Forelimb muscle (tissue), 1 donor: ENCODE measurements at places on chromosomes 5 and 9.

GRCh38 chr5:80672140-80672736, 17.5 kb upstream of the DHFR start:
- DNase-seq: peak; percentile 51

DNA sequence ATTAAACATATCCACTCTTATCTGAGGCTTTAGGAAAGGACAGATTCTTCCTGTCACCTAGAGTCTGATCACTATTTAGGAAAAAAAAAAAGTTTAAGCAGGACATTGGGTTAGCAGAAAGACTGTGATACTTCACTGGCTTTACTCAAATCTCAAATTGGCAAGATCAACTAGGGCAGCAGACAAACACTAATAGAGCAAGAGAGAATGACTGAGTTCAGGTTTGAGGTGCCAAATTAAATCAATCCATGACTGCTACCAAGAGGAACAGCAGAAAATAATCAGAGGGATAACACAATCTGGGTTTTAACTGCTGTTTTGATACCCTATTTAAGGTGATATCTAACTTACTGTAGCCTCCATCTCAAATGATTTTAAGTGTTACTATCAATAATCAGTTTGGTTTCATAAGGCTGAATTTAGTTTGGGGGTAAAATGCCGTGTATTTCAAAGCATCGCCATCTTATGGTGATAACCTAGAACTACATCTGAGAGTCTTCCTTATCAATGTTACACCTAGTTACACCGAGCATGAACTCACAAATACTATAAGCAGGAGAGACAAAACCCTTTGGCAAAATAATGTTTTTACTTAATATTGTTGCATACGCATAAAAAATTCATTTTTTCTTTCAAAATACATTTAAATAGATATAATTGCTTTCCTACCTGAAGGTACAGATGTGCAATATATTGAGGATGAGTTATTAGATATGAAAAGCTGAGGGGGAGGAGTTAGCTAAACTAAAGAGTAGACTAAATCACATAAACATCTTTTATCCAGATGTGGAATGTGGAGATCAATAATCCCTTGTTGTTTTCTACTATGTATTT, 286.4 kb upstream of the CDH12 start:
- no peak for DNase-seq

- no peak for DNase-seq
Observed at GRCh38 chr5:150209099-150209635, 19.3 kb downstream of the SLC6A7 start.

DNA sequence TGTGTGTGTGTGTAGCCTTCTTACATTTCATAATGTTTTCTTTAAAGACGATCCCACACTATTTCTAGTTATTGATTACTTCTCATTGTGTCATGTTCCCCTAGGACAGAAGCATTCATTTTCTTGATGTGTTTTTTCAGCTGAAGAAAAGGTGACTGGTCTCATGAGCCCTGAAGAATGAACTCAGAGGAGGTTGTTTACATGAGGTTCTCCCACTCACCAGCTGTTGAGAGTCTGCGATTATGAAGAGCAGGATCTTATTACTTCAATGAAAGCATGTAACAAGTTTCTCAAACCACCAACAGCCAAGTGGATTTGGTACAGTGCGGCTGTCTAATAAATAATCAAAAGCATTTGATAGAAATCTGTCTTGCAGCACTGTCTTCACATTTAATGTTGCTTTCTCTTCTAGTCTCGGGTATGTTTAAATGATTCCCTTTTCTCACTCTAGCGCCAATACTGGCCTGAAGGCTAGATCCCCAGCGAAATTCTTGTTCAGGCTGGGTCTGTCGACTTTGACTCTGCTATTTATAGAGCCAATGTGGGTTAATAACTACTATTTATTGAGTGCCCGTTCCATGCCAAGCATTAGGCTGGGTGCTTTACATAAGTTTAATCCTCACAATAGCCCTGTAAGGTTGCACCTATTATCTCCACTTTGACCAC, 9.6 kb upstream of the FSD1L start:
- DNase-seq: no peak

DNA sequence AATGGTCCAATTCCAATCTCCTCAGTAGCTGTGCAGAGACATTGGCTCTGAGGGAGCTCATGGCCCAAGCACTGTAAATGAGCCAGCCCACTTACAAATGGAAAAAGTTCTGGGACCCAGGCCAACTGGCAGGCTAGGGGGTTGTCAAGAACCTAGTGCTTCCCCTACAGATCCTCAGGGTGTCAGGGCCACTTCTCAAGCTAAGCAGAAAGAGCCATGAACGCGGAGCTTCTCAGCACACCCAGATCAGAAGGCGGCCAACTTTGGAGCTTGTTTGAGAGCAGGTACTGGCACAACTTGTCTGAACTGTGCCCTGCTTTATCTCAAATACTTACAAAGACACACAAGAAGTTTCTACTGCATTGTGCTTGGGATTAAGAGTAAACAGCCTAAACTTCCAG, 17.5 kb downstream of the TLE1 start:
- DNase-seq: peak; percentile 86

DNA sequence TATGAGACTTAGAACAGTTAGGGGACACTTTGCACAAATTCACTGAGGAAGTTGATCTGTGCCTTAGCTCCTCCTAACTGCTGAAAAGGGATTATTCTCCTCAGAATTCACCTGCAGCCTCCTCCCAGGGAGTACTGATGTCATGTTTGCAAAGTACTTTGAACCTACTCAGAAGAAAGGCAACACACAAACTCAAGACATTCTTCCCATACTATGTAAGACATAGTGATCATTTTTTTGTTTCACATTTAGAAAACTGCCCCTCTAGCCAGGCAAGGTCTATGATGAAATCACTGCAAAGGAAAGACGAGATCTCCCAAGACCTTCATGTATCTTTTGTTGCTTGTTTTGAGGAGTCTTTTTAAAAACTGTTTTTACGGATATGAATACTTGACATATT, 10.6 kb upstream of the VLDLR start:
- no peak for DNase-seq
